ENCODE measurements at places on chromosomes 4 and X.

DNA sequence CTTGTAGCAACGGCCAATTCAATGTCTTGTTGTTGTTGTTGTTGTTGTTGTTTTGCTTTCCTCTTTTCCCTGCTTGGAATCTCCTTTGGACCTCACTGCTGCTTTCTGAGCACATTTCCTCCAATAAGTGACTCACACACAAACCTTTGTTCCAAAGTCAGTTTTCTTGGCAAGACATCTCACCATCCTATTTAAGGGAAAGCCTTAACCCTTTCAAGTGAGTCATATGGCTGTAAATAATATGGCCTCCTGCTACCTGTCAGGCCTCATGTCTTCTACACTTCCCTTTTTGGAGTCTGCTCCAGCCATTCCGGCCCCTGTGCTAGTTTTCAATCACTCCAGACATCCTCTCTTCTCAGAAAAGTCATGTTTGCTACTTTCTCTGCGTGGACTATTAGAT, 79.5 kb upstream of the MAGEB10 start:
- no peak for DNase-seq

DNA sequence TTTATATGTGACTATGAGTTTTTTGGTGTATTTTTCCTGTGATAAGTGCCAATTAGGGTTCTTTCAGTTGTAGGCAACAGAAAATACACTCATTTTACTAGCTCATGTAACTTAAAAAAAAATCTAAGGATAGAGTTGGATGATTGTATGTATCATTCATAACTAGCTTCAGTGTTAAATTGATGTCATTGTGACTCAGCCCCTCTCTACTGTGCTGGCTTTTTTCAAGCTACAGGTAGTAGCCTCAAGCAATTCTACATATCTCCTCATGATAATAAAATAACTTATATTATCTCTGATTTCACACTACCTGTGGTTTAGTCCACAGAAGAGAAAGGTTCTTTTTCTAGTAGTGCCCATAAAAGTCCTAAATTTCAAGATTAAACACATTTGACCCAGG, 11.9 kb downstream of the WDR17 start:
- DNase-seq, result no peak

GRCh38 chrX:63128509-63128908, 222.6 kb downstream of the SPIN4 start:
- peak; percentile 10 for DNase-seq

- DNase-seq, result no peak
Measured at GRCh38 chrX:109739625-109740432, 6.8 kb upstream of the ACSL4 start.

- DNase-seq, result no peak
Measured at GRCh38 chr4:170001011-170001744, 25.0 kb downstream of the MFAP3L start.

- DNase-seq, result no peak
Measured at GRCh38 chrX:141467442-141467841, 117.1 kb downstream of the SPANXA1 start.

GRCh38 chr4:16844816-16845586, 53.4 kb downstream of the LDB2 start:
- no peak for DNase-seq

DNA sequence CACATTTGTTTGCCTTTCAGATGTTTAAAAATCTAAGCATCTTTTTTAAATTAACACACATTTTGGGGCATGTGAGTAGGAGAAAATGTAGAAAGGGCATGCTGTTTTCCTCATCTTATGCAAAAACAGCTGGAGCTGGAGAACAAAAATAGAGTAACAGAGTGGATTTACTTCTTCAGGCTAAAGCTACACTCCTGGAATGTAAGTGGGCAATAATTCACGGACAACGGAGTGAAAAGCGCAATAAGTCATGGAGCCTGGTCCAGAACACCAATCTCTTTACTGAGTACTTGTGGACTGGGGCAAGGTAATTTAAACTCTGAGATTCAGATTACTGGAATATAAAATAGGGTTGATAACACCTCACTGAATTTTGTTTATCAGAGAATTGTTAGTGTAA, 1018.8 kb upstream of the HS3ST1 start:
- no peak for DNase-seq

Measured in midbrain (tissue), 1 donor.